ENCODE measurements at places on chromosomes 7 and 10.

GRCh38 chr7:116802746-116803152 is 59.6 kb upstream of the CAPZA2 start:
- H3K4me3 ChIP-seq, result no peak overlapping the region
- H3K36me3 ChIP-seq, result peaks cover 2% of the 10 kb centered on the region
- H3K4me1 ChIP-seq, result peaks cover 5% of the 10 kb centered on the region
- DNase-seq, result no peak
- H3K27ac ChIP-seq, result no peak overlapping the region

DNA sequence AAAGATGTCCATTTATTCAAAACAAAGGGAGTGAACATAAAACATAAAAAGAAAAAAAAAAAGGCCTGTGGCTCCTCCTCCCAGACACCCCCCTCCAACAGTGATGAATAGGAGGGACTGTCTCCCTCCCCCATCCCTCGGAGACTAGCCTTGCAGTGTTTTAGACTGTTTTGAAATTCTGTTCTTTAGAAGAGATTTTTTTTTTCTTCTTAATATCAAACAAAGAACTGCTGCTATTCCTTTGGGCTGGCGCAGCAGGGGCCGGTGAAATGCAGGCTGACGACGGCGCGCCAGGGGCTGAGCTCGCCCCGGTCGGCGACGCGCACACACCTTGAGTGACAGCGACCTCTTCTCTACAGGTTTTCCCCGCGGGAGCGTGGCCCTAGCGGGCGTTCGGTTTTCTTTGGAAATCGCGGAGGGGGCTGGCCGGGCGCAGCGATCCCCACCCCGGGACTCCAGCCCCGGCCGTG is at the start of gene LANCL2:
Gene LANCL2 (plus strand): TSS at position 133 of the 470 bp plus-strand sequence. CDS start 689 bp downstream, outside the sequence.
- H3K4me1 ChIP-seq, result peaks cover 23% of the 10 kb centered on the region
- H3K27me3 ChIP-seq, result peaks cover 3% of the 10 kb centered on the region
- peaks cover 3% of the 10 kb centered on the region for H3K36me3 ChIP-seq
- peak within 1 kb of the TSS; percentile 94 for H3K4me3 ChIP-seq
- DNase-seq, result no peak

DNA sequence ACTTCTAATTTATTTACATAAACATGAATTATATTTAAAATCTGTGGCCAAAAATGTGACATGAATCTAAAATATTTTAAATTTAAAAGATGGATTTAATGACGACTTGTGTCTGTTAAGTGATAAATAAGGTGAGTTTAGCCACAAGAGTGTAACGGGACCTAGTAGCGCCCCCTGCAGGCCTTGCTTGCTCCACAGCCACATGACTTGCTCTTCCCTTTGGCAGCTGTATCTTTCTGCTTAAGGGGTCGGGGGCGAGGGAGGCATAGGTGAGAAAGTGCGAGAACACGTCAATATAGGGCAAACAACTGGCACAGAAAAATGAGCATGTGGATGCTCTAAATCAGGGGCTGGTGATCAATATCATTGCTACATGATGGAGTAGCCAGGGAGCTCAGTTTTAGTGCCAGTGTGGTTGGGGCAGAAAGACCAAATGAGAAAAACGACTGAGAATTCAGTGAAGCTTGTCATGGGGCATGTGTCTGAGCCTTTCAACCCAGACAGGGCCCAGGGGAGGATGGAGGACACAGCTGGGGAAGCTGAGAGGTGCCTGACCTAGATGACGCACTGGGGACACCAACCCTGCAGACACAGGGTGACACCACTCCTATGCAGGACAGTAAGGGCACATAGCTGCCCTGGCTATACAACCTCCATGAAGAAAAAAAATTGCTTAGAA is 49.8 kb downstream of the PAXIP1 start:
- H3K27ac ChIP-seq, result no peak overlapping the region
- peak; percentile 64 for DNase-seq
- H3K4me1 ChIP-seq, result peaks cover 3% of the 10 kb centered on the region
- H3K27me3 ChIP-seq, result no peaks in the 10 kb centered on the region
- peaks cover 3% of the 10 kb centered on the region for H3K36me3 ChIP-seq

DNA sequence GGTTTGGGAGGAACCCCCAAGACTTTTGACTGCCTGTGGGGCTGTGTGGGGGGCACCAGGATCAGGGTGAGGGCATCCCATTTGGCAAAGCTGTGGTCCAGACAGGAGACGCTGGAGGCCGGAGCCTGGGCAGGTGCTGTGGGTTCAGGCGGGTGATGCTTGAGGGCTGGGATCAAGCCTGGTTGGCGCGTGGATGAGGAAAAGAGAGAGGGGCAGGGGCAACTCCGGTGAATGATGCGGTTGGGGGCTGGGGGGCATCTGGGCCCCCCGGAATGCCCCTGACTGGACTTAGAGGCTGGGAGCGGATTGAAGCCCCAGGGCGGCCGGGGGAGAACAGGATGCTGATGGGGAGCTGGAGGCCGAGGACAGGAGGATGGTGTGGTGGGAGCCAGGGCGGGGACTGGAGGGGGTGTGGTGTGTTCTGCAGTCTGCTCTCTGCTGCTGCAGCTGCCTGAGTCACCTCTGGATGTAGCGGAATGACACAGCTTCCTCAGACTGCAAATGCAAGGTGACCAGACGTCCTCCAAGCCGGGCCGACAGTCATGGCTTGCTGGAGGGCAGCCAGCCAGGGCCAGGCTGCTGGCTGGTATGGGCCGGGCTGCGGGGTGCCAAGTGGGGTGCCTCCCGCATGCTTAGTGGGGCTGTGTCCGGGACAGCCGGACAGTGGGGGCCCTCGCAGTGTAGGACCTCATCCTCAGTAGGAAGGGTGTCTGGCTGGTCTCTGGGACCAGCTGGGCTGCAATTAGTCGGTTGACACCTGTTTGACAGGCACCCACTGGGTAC is 3.2 kb downstream of the MAFK start:
- no peaks in the 10 kb centered on the region for H3K36me3 ChIP-seq
- peaks cover 28% of the 10 kb centered on the region for H3K4me1 ChIP-seq
- DNase-seq, result peak; percentile 15
- H3K27ac ChIP-seq, result peak overlapping the region; percentile 94

DNA sequence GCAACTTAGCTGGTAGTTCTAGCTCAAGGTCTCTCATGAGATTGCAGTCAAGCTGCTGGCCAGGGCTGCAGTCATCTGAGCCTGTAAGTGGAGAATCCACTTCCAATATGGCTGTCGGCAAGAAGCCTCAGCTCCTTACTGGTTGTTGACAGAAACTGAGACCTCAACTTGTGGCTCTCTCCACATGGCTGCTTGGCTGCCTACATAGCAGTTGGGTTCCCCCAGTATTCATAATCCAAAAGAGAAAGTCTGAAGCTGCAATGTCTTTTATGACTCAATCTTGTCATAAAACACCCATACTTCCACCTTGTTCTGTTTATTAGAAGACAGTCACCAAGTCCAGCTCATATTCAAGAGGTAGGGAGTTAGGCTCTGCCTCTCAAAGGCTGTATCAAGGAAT is 334.9 kb upstream of the KMT2E start:
- no peaks in the 10 kb centered on the region for H3K4me1 ChIP-seq
- H3K4me3 ChIP-seq, result no peak overlapping the region
- no peaks in the 10 kb centered on the region for H3K36me3 ChIP-seq
- DNase-seq, result no peak
- no peak overlapping the region for H3K27ac ChIP-seq
- peaks cover 17% of the 10 kb centered on the region for H3K27me3 ChIP-seq

- no peak overlapping the region for H3K27ac ChIP-seq
- no peaks in the 10 kb centered on the region for H3K36me3 ChIP-seq
- no peaks in the 10 kb centered on the region for H3K27me3 ChIP-seq
- no peak for DNase-seq
- H3K4me3 ChIP-seq, result no peak overlapping the region
- H3K4me1 ChIP-seq, result peaks cover 8% of the 10 kb centered on the region
These were observed 13.4 kb upstream of the CARD11 start for GRCh38 chr7:3057066-3057420.

GRCh38 chr7:25643770-25644394 is 415.6 kb upstream of the NPVF start:
- peaks cover 2% of the 10 kb centered on the region for H3K27me3 ChIP-seq
- no peak for DNase-seq
- no peak overlapping the region for H3K27ac ChIP-seq
- H3K4me1 ChIP-seq, result no peaks in the 10 kb centered on the region
- no peak overlapping the region for H3K4me3 ChIP-seq
- H3K36me3 ChIP-seq, result no peaks in the 10 kb centered on the region

- H3K4me3 ChIP-seq, result no peak overlapping the region
- no peak for DNase-seq
- H3K27ac ChIP-seq, result peak overlapping the region; percentile 0
- H3K36me3 ChIP-seq, result no peaks in the 10 kb centered on the region
- H3K4me1 ChIP-seq, result peaks cover 8% of the 10 kb centered on the region
These were observed 94.1 kb downstream of the SGMS1 start for GRCh38 chr10:50529660-50530059.

- H3K27ac ChIP-seq, result no peak overlapping the region
- no peak overlapping the region for H3K4me3 ChIP-seq
- peaks cover 5% of the 10 kb centered on the region for H3K4me1 ChIP-seq
- H3K36me3 ChIP-seq, result peaks cover 4% of the 10 kb centered on the region
- H3K27me3 ChIP-seq, result peaks cover 23% of the 10 kb centered on the region
These were observed 32.8 kb downstream of the GOLGA7B start for GRCh38 chr10:97882142-97883091.

DNA sequence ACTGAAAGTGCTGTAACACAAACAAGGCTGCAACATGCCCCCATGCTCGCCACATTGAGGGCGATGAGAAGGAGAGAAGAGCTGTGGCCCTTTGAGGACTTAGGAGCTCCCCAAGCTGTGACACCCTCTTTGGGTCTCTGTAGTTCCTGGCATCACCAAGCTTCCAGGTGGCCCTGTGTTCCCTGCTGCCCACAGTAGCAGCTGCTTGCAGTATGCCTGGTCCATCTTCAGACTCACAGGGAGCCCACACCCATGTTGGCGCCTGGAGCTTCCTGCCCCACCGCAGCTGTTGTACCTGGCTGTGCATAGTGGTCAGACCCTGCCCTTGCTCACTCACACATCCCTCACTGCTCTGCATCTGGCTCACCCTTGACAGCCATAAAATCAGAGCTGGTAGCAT is 401.2 kb upstream of the NRG3 start:
- DNase-seq, result no peak
- no peaks in the 10 kb centered on the region for H3K27me3 ChIP-seq
- H3K4me1 ChIP-seq, result no peaks in the 10 kb centered on the region
- no peak overlapping the region for H3K27ac ChIP-seq
- no peak overlapping the region for H3K4me3 ChIP-seq

GRCh38 chr10:102501201-102502028 is 1.1 kb downstream of the ACTR1A start:
- no peak overlapping the region for H3K4me3 ChIP-seq
- H3K36me3 ChIP-seq, result no peaks in the 10 kb centered on the region
- peaks cover 29% of the 10 kb centered on the region for H3K4me1 ChIP-seq
- no peak for DNase-seq
- no peak overlapping the region for H3K27ac ChIP-seq

- no peak overlapping the region for H3K4me3 ChIP-seq
- H3K27ac ChIP-seq, result no peak overlapping the region
- peaks cover 4% of the 10 kb centered on the region for H3K27me3 ChIP-seq
- DNase-seq, result no peak
- H3K36me3 ChIP-seq, result no peaks in the 10 kb centered on the region
These were observed 7.7 kb upstream of the HYCC1 start for GRCh38 chr7:23021596-23021995.

- no peak overlapping the region for H3K4me3 ChIP-seq
- no peak for DNase-seq
- H3K4me1 ChIP-seq, result no peaks in the 10 kb centered on the region
These were observed 349.7 kb upstream of the NRP1 start for GRCh38 chr10:33684211-33684611.

DNA sequence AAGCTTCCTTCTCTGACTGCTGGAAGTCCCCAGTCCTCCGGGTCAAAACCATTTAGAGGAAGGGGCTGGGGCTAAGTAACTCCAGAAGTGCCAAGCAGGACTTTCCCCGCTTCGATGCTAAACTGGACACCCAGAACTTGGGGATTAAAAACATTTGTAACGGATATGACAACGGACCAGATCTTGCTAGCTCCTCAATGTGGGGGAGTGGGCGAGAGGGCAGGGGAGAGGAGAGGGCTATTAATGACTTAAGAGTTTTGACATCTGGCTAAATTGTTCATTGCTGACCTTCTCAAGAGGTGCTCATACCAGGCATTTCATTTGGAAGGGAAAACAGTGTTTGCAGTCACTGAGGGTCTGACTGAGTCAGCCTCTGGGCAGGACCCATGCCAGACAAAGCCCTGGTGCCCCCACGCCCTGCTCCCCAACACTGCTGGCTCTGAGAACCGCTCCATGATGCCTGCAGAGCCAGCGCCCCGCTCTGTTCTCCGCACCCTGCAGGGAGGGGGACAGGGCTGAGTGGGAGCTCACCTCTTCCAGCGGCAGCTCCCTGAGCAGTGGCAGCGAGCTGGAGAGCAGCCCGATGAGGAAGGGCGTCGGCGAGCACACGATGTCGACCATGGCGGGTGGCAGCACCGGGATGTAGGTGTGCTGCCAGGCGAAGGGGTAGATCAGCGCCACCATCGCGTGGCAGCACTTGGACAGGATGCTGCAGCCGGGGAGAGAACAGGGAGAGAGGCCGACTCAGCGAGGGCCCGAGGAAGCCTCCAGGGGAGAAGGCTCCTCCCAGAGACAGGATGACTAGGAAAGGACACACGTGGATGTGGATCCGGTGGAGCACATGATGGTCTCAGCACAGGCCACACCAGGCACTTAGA is 47.7 kb upstream of the MKRN1 start:
- peaks cover 11% of the 10 kb centered on the region for H3K27me3 ChIP-seq
- DNase-seq, result no peak
- H3K4me3 ChIP-seq, result no peak overlapping the region
- no peak overlapping the region for H3K27ac ChIP-seq

- DNase-seq, result no peak
- H3K36me3 ChIP-seq, result peaks cover 10% of the 10 kb centered on the region
- H3K27ac ChIP-seq, result no peak overlapping the region
- H3K4me1 ChIP-seq, result peaks cover 23% of the 10 kb centered on the region
These were observed 10.5 kb downstream of the TMEM168 start for GRCh38 chr7:112779667-112780066.

DNA sequence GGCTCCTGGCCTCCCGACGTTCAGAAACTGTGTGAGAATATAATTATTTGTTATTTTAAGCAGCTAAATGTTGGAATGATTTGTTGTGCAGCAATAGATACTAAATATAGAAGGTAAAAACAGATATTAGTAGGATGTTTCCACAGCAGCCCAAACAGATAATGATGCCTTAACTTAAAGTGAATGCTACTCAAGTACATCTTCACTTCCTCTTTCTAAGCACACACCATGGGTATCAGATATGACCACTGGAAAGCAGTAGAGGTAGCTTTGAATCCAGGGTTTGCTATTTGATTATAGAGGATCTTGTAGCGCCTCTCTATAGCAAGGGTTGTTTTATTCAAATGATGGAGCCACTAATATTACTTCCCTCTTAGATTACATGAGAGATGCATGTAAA is 38.2 kb upstream of the BET1 start:
- no peak overlapping the region for H3K27ac ChIP-seq
- DNase-seq, result no peak
- no peak overlapping the region for H3K4me3 ChIP-seq
- peaks cover 47% of the 10 kb centered on the region for H3K27me3 ChIP-seq

- no peak overlapping the region for H3K4me3 ChIP-seq
- no peak overlapping the region for H3K27ac ChIP-seq
- no peaks in the 10 kb centered on the region for H3K27me3 ChIP-seq
These were observed 21.4 kb upstream of the GSDME start for GRCh38 chr7:24778543-24779282.

Data from T-helper 17 cell (primary cell).